ENCODE measurements at places on chromosomes 2 and 18.

- DNase-seq = peak; percentile 56
Observed at GRCh38 chr2:43225788-43226557, 433 bp downstream of the ZFP36L2 start.

DNA sequence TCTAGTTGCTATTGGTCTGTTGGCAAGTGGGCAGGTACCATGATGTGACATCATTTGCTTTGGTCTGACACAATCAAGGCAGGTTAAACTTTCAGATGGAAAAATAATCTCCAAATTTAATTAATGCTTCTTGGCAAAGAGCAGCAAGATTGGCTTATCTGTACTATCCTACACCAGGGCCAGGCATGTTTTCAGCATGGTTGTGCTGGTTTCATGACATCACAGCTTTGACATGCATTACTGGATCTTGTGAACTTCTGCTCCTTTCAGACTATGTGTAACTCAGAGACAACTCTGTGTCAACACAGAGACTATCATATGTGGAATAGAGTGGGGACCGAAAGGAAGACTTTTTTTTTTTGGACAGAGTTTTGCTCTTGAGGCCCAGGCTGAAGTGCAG is 520.5 kb downstream of the TDRD15 start:
- DNase-seq = no peak

DNA sequence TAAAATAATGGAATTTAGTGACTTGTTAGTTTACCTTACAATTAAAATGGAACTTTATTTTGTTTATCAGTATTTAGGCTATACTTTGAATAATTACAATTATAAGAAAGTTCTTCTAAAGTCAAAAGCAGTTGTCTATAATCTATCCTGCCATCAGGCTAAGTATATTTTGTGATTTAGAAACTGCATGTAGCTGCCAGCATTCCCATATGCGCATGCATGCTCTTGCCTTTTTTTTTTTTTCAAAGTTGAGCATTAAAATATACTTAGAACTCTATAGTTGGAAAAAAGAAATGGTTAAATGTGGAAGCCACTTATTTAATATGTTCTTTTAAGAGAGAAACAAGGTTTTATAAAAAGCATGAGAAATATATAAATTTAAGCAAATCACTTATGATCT is 99.0 kb downstream of the ARHGEF33 start:
- no peak for DNase-seq

- no peak for DNase-seq
Observed at GRCh38 chr18:68438983-68439382, 275.9 kb downstream of the TMX3 start.

GRCh38 chr2:143150287-143150686 is 21.1 kb downstream of the ARHGAP15 start:
- no peak for DNase-seq

GRCh38 chr2:241047253-241048010 is 49.0 kb downstream of the SNED1 start:
- DNase-seq = no peak

DNA sequence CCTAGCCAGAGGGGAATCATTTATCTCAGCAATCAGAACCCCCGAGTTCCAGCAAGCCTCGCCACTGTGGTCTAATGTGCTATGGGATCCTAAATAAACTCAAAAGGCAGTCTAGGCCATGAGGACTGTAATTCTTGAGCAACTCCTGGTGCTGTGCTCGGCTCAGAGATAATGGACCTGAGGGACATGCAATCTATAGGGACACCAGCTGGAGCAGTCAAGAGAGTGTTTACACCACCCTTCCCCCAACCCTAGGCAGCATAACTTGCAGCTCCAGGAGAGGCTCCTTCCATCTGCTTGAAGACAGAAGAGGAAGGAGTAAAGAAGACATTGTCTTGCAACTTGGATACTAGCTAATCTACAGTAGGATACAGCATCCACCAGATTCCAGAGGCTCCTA is 225.5 kb upstream of the KLHL14 start:
- DNase-seq = no peak

- no peak for DNase-seq
Observed at GRCh38 chr2:121046335-121046734, 238.7 kb downstream of the TFCP2L1 start.

DNA sequence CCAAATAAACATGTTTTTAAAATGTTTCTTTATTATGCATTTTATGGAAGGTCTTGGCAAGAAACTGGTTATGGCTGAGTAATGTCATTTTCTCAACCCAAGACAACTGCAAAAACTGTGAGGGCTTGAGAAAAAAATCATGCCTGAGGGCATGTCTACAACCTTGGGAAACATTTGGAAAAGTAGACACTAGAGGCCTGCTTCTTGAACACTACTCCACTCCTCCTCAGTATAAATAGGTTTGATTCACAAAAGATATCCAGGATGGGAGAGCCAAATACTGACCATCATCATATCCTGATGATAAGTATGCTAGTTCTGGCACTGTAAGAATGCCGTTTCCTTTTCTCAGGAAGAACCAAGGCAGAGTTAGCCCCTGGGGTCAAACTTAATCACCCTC is 71.1 kb downstream of the OSR1 start:
- no peak for DNase-seq

GRCh38 chr2:239255218-239255617 is 145.6 kb downstream of the HDAC4 start:
- DNase-seq = no peak

GRCh38 chr2:177670791-177671535 is 278.4 kb downstream of the AGPS start:
- DNase-seq = no peak

DNA sequence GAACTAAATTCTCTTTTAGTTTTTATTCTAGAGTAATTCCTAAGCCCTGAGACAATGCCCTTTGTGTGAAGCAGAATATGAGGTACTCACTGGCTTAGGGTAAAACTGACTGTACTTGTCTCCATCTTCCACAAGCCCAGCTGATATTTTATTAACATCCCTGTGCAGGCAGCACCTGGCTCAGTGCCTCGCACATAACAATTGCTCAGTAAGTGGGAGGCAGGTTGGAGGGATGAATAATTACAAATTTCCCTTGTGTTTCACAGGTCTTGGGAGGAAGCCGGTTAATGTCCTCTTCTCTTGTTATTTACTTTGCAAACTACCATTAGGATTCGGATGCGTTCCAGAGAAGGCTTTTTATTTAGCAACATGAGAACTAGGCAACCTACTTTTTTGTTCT is 249.8 kb upstream of the FSHR start:
- DNase-seq = no peak

- no peak for DNase-seq
Observed at GRCh38 chr2:83113953-83114352, 1345.1 kb downstream of the SUCLG1 start.

GRCh38 chr2:23019476-23019875 is 365.5 kb upstream of the KLHL29 start:
- no peak for DNase-seq

GRCh38 chr2:165544897-165545296 is 75.4 kb downstream of the CSRNP3 start:
- no peak for DNase-seq

GRCh38 chr18:32237049-32237448 is 47.2 kb downstream of the MEP1B start:
- DNase-seq = no peak

GRCh38 chr2:172357442-172357841 is 69.9 kb upstream of the ITGA6 start:
- DNase-seq = no peak

DNA sequence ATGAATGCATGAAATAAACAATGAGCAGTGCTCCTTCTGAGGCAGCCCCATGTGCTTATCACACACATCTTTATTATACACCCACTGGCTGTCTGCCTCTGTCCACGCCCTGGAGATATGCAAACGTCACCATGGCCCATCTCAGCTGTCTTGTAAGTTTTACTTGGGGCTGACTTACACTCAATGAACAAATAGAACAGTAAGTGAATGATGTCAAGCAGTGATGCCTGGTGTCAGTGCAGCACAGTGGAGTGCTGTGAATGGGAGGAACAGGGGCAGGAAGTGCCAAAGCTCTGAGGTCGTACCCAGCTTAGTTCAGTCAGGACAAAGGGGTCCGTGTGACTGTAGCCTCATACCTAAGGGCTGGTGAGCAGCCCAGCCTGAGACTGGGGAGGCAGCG is 659.5 kb upstream of the HS6ST1 start:
- DNase-seq = no peak

GRCh38 chr2:142877216-142877838 is at the start of gene KYNU:
TSS of gene KYNU (plus strand) at chr2:142877664. CDS start at chr2:142885368, 7,704 bp downstream.
- DNase-seq = no peak

DNA sequence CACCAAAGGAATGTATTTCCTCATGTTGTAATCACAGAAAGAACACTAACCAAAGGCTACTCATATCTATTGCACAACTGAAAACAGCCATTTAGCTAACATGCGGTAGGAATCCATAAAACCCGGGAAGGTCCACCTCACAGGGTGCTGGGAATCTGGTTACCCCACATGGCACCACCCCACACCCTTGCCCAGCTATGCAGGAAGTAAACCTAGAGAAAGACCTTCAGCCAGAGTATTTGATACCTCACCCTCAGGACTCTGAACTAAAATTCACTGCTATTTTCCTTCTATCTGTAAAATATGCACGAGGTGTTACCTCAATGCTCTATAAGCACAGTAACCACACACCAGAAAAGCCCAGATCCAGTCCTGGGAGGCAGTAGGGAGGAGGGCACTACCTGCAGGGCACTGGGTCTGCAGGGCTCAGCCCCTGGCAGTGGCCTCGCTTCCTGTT is 45.8 kb downstream of the PTPN2 start:
- DNase-seq = no peak

- no peak for DNase-seq
Observed at GRCh38 chr2:64992990-64993389, 3.8 kb downstream of the SLC1A4 start.

- DNase-seq = no peak
Observed at GRCh38 chr2:112591413-112591812, 7.0 kb downstream of the CHCHD5 start.

DNA sequence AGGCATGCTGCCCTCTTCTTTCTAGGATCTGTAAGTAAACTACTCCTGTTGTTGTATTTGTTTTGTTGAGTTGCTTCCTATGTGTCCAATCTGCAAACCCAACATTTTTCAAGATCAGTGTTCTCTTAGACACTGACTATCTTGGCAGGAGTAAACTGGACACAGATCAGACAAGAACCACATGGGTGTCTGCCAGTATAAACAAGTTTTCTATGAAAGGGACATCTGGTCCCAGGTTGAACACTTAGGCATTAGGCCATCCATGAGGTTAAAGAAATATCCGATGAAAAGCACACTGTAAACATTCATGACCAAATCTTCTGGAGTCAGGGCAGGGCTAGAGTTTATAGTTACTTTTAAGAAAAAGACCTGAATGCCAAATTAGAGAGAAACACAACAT is 441.8 kb downstream of the NYAP2 start:
- DNase-seq = no peak

GRCh38 chr2:149221898-149222297 is 108.5 kb upstream of the LYPD6 start:
- DNase-seq = no peak

GRCh38 chr2:98909317-98910211 is 26.5 kb downstream of the CRACDL start:
- DNase-seq = no peak

DNA sequence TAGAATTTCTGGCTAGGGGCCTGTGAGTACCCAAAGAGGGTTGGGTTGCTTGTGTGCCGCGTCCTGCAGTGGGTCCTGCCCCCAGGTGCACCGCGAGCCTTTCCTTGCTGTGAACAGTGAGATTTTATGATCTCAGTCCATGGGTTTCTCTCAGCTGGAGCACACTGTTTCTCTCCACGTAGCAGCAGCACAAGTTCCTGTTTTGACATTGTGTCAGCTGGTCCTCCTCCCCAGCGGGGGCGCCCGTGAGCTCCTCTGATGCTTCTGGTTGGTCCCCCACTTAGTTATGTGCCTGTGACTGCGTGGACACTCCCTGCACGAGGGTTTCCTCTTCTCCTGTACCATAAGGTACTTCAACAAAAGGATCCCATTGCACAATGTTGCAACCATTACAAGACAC is 29.8 kb downstream of the TSHZ1 start:
- no peak for DNase-seq

GRCh38 chr2:67686254-67686653 is 289.1 kb downstream of the ETAA1 start:
- DNase-seq = no peak

DNA sequence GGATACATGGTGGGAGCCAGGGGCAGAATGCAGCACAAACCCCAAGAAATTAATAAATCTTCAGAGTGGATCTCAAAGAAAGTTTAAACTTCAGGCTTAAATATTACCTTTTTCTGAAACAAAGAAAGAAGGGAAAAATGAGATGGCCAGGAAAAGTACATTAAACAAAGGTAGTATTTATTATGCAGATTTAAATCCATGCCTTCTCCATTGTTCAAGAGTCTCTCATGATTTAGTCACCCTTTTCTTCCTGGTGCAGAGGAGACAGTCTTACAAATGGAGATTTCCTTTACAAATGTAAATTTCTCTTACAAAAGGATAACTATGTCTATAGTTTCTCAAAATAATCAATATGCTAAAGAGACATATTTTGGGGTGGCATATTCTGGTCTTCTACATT is 33.4 kb upstream of the PPM1B start:
- DNase-seq = no peak

DNA sequence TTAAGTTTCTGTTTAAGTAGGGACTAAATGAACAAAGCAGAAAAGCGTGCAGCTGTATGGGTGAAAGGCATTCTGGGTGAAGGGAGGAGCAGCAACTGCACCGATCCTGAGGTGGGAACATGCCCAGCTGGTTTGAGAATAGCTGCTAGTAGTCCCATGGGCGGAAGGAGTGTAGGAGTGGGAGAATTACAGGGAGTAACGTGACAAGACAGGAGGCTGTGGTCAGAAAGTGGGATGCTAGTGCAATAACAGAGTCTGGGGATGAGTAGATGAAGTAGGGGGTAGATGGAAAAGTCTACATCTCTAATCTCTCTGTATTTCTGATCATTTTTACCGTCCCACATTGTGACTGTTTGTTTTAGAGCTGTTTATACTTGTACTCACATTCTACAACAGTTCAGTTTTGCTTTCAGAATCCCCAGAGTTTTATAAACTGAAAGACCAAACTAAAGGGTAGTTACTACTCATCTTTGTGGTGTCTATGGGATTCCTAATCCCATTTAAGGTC is 118.9 kb downstream of the LCLAT1 start:
- peak; percentile 11 for DNase-seq

DNA sequence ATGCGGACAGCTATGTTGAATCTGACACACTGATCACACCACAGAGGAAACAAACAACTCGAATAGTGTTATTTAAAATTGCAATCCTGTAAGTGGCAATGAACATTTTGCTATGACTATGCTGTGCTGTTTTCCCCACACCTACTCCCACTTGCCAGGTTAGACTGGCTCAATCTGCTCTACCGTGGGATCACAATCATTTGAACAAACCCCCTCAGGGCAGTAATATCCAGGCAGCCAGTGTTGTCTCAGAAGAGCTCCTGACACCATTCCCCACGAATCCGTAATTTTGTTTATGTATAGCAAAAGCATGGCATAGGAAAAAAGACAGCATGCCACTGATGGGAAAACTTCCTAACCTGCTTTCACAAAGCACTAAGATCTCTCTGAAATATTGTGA is 284.3 kb downstream of the ERBB4 start:
- no peak for DNase-seq

DNA sequence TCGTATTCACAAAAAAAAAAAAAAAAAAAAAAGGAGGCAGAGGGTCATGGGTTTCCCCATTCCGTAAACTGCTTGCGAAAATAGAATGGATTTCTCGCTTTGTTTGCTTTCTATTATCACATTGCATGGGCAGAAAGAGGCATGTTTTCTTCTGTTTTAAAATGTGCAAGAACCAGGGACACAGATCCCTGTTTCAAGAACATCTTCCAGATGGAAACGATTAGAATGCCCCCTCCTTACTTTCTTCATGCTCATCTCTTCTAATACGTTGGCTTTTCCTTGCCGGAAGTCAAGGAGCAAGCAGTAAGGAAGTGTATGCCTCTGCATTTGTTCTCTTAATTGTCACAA is 51.0 kb upstream of the ZNF516 start:
- DNase-seq = no peak

All from stimulated activated CD4-positive, alpha-beta T cell treated with anti-CD3 and anti-CD28 coated beads, Interleukin-2, amount 100 ng/mL, for 48 hours (primary cell).